Muscle of leg (tissue), 16 donors: ENCODE measurements at places on chromosomes 4 and X. TPM values are rescaled to one million over a fixed set of nuclear protein-coding genes. Genes with fewer than 3 reads are reported as not detected.

H2BW2 gene
- not detected for total RNA-seq

VEGFC gene
- 5.1 TPM for total RNA-seq

AADAT gene
- 5.7 TPM for total RNA-seq

TMEM150C gene
- 3.3 TPM for total RNA-seq

SGCB gene
- 79.7 TPM for total RNA-seq

DRD5 gene
- 0.09 TPM for total RNA-seq

WDR17 gene
- total RNA-seq = 0.22 TPM

AKAP17A gene
- total RNA-seq = 19.9 TPM

FGB gene
- total RNA-seq = 1.0 TPM

ELF2 gene
- total RNA-seq = 58.8 TPM
